ENCODE measurements at places on chromosomes 6 and 20.

DNA sequence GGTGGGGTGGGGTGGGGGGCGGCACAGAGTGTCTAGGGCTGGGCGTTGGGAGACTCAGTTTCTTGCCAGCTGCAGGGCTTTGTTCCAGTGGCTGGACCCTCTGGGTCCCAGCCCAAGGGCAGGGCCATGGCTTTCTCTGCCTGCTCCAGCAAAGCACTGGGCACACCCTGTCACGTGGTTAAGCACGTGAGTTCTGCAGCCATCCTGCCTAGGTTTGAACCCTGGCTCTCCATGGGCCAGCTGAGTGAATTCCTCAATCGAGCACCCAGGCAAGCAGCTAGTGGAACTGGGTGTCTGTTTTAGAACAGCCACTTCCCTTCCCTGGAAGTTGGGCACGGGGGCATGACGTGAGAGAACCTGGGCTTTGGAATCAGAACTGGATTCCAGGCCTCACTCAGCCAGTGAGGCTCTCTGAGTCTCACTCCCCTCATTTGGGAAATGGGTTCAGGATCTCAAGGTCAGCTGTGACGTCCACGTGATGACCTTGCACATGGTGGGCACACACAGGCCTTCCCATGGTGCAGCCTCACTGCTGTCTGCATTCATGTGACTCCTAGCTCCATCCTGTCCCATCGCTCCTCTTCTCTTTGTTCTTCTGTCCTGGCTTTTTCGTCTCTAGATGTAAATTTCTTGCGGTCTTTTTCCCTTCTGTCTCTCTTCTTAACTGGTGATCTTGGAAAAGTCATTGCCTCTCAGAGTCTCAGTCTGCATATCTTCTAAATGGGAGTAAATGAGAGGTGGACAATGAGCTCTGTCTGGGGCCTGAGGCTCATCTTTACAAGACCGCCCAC lies 45.9 kb downstream of the NOL4L start:
- DNase-seq = no peak

GRCh38 chr20:18007534-18008292 lies 38.9 kb downstream of the MGME1 start:
- no peak for DNase-seq

DNA sequence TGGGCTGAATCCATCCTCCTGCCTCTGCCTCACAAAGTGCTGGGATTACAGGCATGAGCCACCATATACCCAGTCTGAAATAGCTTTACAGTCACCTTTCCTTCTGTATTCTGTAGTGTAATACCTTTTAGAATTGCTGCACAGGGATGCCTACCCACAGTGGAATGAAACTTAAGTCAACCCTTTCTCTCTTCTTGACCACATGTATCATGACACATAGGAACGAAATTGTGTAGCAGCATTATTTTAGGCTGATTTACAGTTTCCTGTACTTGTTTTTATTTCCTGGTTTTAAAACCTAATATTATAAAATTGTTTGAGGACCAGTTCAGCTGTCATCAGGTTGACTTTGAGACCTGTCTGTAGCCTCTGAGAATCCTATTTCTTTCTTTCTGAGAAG lies 297.8 kb downstream of the ZFAND3 start:
- no peak for DNase-seq

- DNase-seq = no peak
These were observed 1.2 kb upstream of the ACAT2 start for GRCh38 chr6:159760602-159761057.

GRCh38 chr6:33136310-33136900 lies 55.9 kb downstream of the COL11A2 start:
- DNase-seq = no peak

DNA sequence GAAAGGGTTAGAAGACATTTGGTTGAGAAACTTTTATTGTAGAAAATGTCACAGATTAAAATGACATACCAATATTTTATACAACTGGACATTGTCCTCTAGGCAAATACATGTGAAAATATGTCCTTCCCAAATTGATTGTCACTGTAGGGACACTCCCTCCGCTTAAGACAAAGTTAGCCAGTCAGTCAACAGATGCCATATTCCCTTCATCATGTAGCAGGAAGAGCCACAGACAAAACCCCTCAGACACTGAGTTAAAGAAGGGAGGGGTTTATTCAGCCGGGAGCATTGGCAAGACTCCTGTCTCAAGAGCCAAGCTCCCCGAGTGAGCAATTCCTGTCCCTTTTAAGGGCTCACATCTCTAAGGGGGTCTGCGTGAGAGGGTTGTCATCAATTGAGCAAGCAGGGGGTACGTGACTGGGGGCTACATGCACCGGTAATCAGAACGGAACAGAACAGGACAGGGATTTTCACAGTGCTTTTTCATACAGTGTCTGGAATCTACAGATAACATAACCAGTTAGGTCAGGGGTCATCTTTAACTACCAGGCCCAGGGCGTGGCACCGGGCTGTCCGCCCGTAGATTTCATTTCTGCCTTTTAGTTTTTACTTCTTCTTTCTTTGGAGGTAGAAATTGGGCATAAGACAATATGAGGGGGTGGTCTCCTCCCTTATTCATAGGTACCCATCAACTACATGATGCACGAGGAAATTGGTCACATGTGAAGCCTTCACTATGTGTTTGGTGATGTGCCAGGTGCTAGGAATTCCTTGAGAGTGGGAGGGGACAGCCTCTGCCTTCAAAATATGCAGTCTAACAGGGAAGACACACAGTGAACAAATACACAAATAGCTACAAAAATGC lies 155.7 kb upstream of the CDYL start:
- no peak for DNase-seq

GRCh38 chr6:7912736-7913517 lies 2.3 kb upstream of the TXNDC5 start:
- no peak for DNase-seq

DNA sequence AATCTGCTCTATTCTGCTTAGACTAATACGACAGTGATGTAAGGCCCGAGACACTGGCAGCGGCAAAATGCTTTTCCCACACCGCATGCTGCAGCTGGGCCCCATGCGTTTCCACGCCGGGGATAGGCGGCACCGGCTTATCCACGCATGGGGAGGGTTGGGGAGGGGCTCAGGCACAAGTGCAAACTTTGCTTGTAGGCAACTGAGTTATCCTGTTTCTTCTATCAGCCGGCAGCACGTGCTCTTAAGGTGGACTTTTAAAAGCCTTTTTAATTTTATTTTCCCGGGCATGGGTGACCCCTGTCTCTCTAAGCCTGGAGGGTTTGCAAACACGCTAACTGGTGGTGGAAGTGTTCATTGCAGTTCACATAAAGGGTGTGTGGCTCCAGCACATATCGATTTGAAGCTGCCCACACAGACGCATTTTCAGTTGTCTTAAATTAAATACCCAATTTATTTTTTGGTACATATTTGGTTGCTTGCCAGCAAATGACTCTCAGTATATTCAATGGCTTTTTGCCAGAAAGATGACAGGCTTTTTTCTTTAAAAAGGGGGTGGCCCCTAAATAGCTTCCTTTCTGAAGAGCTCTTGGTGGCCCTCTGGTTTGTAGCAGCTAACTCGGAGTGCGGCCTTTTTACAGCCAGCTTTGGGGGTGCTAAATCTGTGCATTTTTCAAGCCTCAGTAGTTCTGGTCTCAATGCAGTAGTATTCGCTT lies 561.8 kb upstream of the AGPAT4 start:
- DNase-seq = peak; percentile 75

GRCh38 chr6:29619578-29620160 lies 13.3 kb downstream of the GABBR1 start:
- no peak for DNase-seq

- DNase-seq = no peak
These were observed 98.5 kb downstream of the INSM1 start for GRCh38 chr20:20466341-20466879.

DNA sequence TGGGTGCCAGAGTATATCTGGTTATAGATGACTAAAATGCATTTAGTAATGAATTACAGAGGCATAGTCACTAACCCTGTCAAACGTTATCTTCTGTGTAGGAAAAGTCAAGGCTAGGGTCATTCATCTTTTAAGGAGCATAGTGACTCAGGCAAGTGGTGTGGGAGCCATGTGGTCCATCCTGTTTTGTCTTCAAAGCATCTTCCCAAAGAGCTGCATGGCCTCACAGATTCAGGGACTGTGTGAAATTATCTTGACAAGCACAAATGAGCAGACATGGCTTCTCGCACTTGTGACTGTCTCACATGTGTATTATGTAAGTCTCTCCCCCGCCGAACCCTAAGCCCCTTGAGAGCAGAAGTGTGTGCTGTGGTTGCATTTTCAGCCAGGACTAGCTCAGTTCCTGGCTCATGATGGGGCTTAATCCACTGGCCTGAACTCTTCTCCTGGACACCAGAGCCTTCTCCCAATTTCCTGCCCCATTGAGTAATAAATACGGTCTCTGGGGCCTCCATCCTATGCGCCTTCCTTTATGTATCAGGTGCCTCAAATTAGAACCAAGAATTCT lies 769.1 kb downstream of the QKI start:
- no peak for DNase-seq

DNA sequence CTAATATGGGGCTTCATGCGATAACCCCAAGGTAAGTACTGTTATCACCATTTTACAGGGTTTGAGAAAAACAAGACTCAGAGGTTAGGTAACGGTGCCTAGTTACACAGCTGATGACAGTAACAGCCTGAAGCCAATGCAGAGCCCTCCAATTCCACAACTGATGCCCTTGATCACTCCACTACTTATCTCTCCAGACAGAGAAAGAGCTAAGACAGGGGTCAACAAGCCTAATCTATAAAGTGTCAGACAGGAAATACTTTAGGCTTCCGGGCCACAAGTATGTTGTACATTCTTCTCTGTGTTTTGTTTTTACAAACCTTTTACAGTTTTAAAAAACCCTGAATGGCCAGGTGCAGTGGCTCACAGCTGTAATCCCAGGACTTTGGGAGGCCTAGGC lies 50.9 kb downstream of the MAP7 start:
- no peak for DNase-seq

DNA sequence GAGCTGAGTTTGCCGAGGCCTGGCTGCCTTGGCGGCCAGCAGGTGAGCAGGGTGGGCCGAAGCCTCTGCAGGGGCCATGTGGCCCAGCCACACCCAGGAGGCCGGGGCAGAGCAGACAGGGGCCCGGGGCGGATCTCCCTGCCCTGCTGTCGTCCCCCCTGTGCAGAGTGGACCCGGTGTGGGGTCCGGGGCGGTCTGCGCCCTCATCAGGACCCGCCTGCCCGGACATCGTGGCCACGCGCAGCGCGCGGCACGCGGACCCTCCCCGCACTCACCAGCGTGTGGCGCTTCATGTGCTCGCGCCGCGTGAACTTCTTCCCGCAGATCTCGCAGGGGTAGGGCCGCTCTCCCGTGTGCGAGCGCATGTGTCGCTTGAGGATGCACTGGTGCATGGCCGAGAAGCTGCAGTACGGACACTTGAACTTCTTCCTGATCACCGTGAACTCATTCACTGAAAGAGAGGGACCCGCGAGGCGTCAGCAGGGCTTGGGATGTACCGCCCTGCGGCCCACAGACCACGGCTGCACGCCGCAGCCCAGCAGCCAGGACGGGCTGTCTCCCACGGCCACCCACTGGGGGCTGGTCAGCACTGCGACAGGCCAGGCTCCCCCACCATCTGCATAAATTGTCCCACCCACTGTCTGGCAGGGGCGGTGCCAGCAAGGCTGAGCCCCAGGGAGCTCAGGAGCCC lies 13.0 kb downstream of the SLC2A4RG start:
- DNase-seq = no peak

DNA sequence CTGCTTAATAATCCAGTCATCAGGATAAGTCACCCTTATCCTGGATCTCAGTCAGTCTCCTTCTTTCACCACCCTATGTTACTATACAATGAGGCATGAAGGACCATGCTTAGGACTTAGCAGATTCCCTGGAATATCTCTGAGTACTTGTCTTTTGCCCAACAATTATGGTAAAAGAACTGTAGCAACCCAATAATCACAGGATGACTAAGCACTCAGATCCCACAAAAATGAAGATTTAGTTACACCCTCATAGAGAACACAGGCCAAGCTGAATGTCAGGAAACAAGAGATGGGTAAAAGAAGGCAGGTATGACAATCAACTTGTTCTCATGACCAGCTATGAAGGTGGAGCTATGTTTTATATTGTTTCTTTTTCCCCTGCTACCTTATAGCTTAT lies 91.4 kb downstream of the EDN1 start:
- DNase-seq = no peak

GRCh38 chr6:35727231-35727934 lies 9.4 kb upstream of the ARMC12 start:
- DNase-seq = peak; percentile 60

- DNase-seq = no peak
These were observed 8.2 kb downstream of the BACH2 start for GRCh38 chr6:90288404-90288803.

- no peak for DNase-seq
These were observed 849.6 kb upstream of the MAP3K7 start for GRCh38 chr6:91436448-91436847.

DNA sequence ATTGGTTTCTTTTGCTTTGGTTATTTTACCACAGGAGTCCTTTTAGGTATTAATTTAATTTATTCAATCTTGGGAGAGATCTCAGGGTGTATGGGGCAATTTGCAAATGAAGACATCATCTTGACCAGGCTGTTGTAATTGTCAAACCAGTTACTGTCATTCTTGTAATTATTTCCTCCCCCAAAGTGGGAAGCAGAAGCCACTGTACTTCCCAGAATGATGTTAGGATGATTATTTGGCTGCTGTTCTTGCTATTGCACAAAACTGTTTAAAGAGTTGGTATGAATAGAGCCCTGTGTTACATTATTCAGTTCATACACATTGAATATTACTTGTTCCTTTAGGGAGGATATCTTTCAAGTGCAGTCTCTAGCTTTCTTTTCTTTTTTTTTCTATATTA lies 1.7 kb downstream of the TAAR6 start:
- no peak for DNase-seq

DNA sequence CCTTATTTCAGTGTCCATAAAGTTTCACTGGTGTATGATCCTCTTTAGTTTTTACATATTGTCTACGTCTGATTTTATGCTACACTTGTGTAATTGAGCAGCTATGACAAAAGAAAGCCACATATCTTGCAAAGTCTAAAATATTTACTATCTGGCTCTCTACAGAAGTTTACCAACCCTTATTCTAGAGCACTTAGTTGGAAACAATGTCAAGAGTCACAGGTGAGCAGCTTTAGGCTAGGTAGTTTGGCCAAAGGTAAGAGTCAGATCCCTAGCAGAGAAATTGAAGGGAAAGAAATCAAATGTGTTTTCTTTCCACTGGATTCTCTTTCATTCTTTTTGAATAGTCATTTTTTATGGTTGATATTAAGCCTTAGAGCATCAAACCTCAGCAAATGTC lies 34.7 kb upstream of the STXBP5 start:
- DNase-seq = no peak

DNA sequence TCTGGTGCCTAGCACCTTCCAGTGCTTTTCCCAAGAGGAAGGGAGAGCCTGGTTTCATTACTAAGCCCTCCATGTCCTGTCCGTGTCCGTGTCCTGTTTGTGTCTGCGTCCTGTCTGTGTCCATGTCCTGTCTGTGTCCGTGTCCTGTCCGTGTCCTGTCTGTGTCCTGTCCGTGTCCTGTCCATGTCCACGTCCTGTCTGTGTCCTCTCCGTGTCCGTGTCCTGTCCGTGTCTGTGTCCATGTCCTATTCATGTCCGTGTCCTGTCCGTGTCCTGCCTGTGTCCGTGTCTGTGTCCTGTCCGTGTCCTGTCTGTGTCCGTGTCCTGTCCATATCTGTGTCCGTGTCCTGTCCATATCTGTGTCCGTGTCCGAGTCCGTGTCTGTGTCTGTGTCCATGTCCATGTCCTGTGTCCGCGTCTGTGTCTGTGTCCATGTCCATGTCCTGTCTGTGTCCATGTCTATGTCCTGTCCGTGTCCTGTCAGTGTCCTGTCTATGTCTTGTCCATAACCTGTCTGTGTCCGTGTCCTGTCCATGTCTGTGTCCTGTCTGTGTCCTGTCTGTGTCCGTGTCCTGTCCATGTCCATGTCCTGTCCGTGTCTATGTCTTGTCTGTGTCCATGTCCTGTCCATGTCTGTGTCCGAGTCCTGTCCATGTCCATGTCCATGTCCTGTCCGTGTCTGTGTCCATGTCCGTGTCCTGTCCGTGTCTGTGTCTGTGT lies 54.4 kb upstream of the BHLHE23 start:
- no peak for DNase-seq

Data from skin of body (tissue), 3 donors.